ENCODE measurements at places on chromosomes 7 and 10.
A peak's percentile ranks its signal among the peaks of the same experiment; 100 is the strongest.

DNA sequence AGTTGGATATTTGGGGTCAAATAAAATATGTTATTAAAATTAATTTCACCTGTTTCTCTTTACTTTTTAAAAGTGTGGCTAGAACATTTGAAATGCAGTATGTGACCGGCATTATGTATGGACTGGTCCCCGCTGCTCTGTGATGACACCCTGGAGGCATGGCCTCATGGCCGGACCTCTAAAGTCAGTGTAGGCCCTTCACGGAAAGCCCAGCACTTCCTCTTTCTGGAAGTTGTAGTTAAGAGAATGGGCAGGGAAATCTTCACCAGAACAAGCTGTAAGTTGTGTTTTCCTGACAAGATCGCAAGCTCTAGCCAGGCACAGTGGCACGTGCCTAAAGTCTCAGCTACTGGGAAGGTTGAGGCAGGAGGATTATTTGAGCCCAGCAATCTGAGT is 38.3 kb upstream of the SRGN start:
- no peak for DNase-seq

DNA sequence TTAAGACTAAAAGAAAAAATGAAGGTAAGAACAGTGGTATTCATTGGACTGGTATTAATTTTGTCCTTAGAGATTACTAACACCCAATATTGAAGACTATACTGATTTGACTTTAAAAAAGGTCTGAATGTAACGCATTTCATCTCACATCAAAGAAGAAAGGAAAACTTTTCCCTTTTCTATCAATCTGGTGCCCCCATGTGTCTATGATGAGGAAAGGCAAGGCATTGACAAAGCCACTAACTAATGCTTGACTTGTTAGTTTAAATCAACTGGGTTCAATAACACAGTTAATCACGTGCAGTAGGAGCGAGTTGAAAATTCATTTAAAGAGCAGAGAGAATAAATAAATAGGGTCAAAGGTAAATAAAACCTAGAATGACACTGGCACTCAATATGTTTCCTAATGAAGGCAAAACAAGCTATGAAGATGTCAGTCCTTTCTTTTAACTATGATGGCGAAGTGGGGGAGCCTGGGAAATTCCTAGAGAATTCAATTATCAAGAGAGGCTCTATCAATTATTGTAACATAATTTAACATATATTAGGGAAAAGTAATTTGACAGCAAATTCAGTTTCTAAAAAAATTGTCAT is 180.9 kb downstream of the ANK3 start:
- DNase-seq: peak; percentile 55

GRCh38 chr7:77696643-77697534 is 630 bp downstream of the RSBN1L start:
- peak; percentile 42 for DNase-seq

GRCh38 chr10:126839094-126839761 is 66.0 kb upstream of the DOCK1 start:
- no peak for DNase-seq

GRCh38 chr7:11478882-11479281 is 353.1 kb downstream of the THSD7A start:
- no peak for DNase-seq

GRCh38 chr7:142805350-142806021 is 34.7 kb downstream of the PRSS2 start:
- DNase-seq: no peak

DNA sequence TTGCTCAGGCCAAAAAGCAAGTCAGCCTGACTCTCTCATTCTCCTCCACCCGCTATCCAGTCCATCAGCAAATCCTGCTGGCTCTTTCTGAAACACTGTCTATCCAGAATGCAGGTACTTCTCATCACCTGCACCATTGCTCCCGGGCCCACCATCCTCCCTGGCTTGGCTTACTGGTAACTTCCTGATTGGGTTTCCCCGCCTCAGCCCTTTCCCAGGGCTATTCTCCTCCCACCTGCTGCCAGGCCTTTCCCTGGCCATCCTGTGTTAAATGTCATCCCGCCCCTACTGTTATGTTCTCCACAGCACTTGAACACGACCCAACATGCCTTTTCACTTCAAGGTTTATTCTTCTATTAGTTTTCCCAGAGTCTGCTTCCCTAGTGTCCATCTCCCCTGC is 124.0 kb downstream of the CNNM2 start:
- no peak for DNase-seq

DNA sequence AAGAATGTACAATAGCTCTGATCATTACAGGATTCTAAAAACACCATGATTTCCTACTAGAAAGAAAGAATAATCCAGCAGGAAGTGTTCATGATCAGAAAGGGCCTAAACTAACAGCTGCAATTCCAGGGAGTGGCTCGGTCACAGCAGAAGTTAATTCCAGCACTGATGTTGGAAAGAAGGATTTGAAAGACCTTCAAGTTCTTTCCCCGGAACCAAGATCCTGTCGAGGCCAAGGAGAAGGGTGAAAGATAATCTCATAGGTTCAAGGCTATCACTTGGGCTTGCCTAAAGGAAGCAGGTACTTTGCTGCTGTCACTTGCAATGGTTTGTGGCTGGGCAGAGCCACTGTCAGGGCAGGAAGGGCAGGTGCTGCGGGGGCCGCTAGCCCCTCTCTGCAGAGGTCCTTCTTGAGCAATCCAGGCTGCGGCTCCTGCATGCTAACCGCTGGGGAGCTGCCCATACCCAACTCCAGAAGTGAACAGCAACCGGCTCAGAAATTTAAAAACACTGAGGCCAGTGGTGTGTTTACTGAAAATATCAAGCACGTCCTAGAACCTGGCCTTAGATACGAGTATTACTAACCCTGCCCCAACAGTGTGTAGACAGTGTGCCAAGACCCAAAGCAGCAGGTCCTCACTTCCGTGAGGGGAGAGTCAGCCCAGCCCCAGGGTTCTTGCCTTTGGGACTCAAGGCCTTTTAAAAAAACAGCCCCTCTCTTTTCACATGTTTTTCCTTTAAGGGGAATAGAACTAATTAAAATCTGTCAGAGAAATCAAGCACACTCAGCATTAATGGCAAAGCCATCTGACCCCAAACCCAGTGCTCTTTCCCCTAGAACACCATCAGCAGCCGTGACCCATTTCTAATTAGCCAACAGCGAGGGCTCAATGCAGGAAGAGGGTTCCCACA is 76.8 kb downstream of the VIPR2 start:
- DNase-seq: no peak

DNA sequence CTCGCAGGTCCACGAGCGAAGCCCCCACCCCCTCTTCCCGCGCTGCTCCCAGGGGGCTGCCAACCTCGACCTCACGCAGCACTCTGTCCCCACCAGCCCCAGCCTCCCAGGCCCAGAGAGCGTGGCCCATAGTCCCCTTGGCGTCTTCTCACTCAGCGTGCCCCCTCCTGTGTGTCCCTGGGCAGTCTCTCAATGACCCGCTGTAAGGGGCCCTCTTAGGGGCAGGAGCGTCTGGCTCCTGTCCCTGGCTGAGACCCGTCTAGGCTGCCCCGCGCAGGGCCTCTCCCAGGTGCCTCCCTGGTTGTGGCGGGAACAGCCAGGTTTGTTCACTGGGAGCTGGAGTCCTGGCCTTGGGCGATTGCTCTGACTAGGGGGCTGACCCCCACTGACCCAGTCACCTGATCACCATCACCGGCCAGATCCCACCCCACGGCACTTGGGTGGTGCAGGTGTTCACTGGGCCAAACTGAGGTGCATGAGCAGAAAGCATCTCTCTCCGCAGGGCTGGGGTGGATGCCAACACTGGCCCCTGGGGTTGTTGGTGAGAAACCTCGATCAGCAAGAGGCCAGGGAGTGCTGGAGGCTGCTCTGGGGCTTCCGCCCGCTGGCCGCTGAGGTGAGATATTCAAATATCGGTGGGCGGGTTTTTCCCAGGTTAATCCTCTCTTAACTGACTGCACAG is 12.6 kb upstream of the WDFY4 start:
- DNase-seq: no peak

DNA sequence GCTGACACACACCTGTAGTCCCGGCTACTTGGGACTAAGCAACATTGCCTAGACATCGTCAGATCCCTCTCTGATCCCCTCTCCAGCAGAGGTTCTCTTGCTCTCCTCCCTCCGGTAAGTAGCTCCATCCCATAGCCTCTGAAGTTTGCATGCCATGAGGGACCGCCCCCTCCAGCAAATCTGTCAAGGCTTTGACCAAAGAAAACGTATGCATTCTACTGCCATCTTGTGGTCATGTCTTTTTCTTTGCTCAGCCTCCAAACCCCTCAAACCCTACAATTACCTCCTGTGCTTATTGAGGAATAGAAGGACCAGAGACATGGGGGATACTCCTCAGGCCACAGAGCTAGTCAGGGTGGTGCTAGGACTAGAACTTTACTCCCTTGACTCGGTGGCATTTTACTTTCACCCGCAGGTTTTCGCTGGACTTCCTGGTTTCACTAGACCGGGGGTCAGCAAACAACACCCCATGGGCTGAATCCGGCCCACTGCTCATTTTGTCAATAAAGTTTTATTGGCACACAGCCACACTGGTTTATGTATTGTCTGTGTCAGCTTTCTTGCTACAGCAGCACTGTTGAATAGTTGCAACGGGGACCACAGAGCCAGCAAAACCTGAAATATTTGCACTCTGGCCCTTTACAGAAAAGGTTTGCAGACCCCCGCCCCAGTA is 202.6 kb upstream of the FOXK1 start:
- peak; percentile 5 for DNase-seq

GRCh38 chr7:155231241-155231800 is 66.4 kb upstream of the INSIG1 start:
- DNase-seq: no peak

GRCh38 chr7:132066761-132067171 is 509.5 kb downstream of the PLXNA4 start:
- DNase-seq: peak; percentile 92

- DNase-seq: peak; percentile 75
Measured at GRCh38 chr10:44932517-44933450, 21.6 kb downstream of the TMEM72 start.

GRCh38 chr10:105827133-105827532 is 1186.0 kb downstream of the SORCS3 start:
- no peak for DNase-seq

DNA sequence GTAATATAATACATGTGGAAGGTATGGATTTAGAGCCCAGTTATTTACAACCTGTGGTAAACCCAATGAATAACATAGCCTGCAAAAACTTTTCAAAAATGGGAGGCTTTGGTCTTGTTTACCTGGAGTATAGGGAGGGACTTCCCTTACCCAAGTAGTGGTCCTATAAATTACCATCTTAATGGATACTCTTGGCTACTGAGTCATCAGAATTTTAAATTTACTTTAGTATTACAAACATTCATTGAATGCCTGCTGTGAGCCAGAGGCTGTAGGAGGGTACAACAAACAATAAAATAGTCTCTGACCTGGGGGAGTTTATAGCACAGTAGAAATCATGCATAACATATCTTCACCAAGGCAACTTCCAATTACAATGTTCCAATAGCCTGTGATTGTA is 365.1 kb downstream of the BBS9 start:
- DNase-seq: peak; percentile 6

DNA sequence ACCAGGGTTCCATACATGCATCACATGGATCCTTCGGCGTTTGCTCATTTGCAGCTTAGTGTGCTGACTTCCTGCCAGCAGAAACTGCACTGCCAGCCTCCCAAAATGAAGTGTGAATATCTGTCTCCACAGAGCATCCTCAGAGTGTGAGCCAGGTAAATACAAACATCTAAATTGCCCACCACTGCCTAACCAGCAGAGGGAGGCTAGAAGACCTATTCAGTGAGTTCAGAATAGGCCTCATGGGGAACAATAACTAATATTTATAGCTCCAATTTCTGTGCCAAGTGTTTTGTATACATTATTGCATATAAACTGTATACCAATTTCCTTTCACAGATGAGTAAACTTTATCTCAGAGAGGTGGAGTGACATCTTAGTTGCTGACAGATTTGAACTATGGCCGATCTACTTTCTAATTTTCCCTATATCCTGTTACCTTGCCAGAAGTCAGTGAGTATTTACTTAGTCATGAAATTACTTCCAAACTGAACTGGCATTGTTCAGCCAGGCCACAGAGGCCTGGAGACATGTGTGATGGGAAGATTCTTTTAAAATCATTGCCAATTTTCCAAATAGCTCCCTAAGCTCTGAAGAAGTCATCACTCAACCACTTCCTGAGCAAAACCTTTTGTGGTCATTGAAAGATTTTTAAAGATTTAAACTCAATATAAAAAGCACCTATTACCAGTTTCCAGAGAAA is 926.5 kb upstream of the GHITM start:
- DNase-seq: peak; percentile 86

GRCh38 chr7:36775061-36775620 is 50.8 kb upstream of the AOAH start:
- DNase-seq: no peak

DNA sequence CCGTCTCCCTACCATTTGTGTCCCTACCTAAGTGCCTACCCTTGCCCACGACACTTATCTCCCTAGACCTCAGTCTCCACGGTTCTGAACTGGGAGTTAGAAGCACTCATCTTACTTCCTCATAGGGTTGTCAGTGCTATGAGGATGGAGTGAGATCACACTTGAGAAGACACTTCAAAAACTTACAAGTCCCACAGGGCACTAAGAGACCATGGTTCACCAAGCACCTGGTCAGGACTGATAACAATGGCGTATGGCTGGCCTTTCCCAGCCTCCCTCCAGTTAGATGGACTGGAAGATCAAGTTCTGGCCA is 43.2 kb downstream of the KCNMA1 start:
- no peak for DNase-seq

- DNase-seq: no peak
Measured at GRCh38 chr10:77410523-77410922, 227.1 kb downstream of the KCNMA1 start.

- DNase-seq: no peak
Measured at GRCh38 chr10:84196083-84196482, 1.7 kb downstream of the CDHR1 start.

GRCh38 chr7:36092221-36092771 is 60.8 kb upstream of the EEPD1 start:
- no peak for DNase-seq

- DNase-seq: peak; percentile 61
Measured at GRCh38 chr7:102125127-102125596, 161.5 kb upstream of the SH2B2 start.

- DNase-seq: peak; percentile 88
Measured at GRCh38 chr7:98352621-98353020, 48.3 kb downstream of the BAIAP2L1 start.

- peak; percentile 95 for DNase-seq
Measured at GRCh38 chr7:47601119-47601880, 19.4 kb upstream of the TNS3 start.

GRCh38 chr7:1849351-1850041 is 179.4 kb downstream of the ELFN1 start:
- DNase-seq: no peak

DNA sequence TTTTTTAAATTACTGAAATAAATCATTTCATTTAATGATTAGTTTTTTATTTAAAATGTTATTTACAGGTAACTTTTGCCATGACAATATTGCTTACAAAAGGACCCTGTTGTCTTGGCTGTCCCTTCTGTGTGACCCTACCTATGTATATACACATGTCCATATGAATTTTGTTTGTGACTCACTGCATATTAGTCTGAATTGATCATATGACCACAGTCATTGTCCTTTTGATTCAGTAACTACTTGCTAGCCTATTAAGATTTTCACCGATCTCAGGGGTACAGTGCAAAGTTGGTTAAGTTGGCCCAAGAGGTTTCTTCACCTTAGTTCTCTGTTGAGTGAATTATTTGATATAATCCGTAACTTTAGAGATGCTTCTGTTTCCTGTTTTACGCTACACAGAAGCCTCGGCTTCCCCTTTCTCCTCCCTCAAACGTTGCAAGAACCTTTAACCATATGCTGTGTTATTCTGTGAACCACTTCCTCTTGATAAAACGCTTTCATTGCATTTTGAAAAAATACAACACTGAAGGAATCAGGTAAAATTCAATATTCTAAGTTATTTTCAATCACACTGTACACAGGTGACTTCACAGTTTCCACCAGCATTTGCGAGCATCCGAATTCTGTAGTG is 43.9 kb downstream of the APBB1IP start:
- no peak for DNase-seq

All from fibroblast of skin of abdomen (primary cell).